Hematopoietic multipotent progenitor cell (in vitro differentiated cells): ENCODE measurements at places on chromosomes 4 and X. TPM values are rescaled to one million over a fixed set of nuclear protein-coding genes. Genes with fewer than 3 reads are reported as not detected.

DNA sequence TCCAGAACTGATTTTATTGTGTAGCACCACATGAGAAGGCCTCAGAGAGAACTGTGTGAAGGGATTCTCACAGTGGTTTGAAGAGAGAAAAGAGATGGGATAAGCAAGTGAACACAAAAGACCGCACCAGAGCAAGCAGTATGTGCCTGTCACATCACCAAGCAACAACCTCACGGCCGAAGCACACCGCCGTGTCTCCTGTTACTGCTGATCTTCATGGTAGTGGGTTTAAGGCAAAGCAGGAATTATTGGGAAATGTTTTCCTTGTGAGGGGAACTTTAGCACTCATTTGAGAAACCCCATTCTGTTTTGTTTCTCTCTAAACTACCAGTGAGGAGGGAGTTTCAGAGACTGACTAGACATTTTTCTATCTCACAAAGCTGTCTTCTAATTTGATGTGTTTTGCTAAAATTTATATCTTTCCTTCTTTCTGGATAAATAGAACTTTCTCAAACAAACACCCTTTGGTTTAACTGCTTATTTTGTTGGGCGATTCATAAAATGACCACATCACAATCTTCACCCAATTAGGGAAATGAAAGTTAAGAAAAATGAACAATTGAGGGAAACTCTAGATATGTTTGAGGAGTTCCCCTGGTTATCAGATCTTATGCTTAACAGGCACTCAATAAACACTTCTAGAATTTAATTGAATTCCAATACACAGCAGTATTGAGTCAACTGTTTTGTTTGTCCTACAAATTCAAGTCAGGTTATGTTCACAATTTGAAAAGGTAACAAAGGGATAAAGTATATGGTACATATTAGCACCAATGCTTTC lies 16.5 kb downstream of the SH3KBP1 start:
- no peak for DNase-seq

GRCh38 chrX:39582091-39582490 lies 515.7 kb downstream of the BCOR start:
- DNase-seq: peak; percentile 53

DNA sequence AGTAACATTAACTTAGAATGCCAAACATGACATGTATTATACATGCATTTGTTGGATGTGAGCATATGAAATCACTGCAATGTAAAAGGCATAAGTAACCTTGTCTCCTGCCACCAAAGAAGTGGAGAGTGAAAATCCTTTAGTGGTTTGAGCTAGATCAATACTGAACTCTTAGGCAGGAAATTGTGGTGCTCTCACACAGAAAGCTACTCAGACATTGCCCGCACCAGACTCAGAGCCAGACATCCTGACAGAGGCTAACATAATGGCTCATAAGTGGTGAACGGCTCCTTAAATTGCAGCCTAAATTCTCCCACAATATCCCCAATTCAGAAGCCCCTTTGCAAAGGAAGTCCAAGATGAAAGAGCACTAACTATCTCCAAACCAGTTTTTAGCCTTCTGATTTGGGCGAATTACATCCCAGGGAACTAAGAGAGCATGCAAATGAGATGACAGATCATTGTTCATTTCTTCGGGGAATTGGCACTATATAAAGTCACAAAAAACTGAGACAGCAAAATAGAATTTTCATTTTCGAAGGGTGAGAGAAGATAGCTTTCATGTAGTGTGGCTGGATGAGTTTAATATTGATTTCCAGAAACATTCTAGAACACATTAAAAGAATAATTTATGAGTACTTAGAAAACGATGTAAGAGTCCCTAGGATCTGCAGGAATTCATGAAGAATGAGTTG lies 233.6 kb upstream of the RPS6KA3 start:
- no peak for DNase-seq

- DNase-seq: peak; percentile 49
Observed at GRCh38 chr4:173247321-173247720, 78.7 kb downstream of the GALNT7 start.

- DNase-seq: no peak
Observed at GRCh38 chr4:55518442-55518841, 28.3 kb downstream of the CLOCK start.

DNA sequence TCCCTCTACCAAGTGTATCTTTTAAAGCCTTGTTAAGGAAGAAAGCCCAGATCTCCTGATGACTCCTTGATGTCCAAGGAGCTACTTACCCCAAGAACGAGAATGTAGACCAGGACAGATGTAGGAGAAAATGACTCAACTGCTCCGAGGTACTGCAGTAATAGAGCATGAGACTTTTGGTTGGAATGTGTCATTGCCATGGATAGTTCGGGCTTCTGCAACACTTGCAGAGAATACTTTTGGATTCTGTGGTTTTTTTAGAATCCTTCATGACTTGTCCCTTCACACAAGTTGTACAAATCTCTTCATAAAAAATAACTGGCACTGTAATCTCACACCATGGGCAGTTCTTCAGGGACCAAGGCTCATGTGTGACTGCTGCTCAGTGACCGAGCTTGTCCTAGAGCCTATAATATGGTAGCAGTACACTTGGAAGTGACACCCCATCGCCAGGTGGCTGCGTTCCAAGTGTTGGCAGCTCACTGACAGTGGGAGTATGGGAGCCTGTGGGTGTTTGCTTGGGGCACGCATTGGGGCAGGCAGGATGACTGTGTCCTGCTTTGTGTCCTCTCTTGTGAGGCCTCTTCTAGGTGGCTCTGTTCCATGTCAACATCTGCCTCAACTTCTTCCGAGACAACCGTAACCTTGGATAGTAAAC lies 87.9 kb upstream of the WDR1 start:
- DNase-seq: no peak

DNA sequence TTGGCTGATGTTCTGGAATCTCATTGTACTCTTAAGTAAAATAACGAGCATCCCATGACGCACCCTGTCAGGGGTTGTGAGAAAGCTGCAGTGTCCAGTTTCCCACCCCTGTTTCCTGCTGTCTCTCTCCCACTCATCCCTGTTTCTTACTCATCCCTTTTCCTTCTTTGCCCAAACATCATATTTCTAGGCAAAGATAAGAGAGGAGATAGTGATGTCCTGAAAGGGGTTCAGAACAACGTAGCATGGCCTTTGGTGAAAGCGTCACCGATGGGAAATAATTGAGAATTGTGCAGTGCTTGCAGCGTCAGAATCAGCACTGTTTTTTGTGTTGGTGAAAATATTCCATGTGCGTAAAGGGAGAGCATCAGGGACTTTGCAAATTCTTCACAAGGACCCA lies 23.5 kb upstream of the TMEM165 start:
- DNase-seq: no peak

Gene OCRL
- total RNA-seq: 7.5 TPM

Gene MAGEA2B
- total RNA-seq: not detected

Gene GPC3
- under 0.01 TPM for total RNA-seq

Gene SLC7A11
- 0.27 TPM for total RNA-seq

Gene CFAP299
- total RNA-seq: 0.27 TPM
